ENCODE measurements at places on chromosomes 2 and 18.
A peak's percentile ranks its signal among the peaks of the same experiment; 100 is the strongest.

DNA sequence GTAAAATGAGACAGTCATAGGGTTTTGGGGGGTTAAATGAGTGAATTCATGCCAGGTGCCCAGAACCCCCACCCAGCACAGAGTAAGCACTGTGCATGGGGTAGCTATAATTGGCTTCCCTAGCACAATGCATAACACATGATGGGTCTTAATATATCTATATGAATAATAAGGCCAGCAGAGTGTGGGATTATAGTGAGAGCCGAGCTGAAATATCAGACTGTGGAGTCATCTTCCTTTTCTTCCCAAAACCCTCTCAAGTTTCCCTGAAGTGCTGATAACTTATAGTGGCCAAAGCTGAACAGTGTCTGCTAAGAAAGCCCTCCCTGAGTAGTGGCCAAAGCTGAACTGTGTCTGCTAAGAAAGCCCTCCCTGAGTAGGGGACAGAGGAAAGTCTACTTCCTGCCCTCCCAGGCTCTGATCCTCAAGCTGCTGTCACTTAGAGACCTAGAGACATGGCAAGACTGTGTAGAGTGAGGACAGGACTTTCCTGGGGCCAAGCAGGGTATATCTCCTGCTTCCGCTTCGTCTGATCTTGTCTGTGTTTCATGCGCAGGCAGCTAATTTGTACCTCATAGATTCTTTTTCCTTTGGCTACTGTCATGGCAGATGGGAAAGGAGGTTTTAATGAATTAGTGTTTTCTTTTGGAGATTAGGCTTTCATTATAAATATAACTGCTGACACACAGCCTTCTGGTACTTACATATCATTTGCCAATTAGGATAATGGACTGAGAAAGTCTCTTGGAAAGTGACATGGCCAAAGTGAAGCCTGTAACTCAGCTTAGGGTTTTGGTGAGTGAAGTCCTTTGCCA is 94.9 kb downstream of the FHOD3 start:
- no peak for DNase-seq

DNA sequence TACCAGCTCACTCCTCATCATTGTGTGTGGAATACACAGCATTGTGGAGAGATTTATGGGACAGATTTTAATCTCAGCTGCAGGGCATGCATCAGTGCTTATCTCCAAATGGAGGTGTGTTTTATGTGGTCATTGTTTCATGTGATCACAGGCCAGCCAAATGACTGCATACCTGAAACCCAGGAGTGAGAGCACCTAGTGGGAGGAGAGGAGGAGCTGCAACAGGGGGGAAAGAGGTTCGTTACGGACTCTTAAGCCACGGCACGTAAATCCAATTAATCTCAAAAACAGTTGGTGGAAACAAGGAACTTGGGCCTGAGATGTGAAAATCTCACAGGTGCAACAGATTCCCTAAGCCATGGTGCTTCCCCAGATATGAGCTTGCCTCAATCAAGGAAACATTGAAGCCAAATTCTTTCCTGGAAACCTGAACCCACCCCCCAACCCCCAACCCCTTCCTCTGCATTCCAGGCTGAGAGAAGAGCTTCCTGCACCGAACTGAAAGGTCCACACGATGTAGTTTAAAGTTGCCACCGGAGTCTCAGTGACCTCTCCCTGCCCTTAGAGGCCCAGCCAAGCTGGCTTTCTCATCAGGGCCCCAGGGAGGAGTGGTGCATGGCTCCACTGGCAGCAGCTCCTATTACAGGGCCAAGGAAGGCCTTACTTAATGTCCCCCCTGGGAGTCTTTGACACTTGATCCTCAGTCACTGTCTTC is 167.4 kb downstream of the C1D start:
- no peak for DNase-seq

- no peak for DNase-seq
These were observed 160.0 kb upstream of the MYO3B start for GRCh38 chr2:170017860-170018532.

DNA sequence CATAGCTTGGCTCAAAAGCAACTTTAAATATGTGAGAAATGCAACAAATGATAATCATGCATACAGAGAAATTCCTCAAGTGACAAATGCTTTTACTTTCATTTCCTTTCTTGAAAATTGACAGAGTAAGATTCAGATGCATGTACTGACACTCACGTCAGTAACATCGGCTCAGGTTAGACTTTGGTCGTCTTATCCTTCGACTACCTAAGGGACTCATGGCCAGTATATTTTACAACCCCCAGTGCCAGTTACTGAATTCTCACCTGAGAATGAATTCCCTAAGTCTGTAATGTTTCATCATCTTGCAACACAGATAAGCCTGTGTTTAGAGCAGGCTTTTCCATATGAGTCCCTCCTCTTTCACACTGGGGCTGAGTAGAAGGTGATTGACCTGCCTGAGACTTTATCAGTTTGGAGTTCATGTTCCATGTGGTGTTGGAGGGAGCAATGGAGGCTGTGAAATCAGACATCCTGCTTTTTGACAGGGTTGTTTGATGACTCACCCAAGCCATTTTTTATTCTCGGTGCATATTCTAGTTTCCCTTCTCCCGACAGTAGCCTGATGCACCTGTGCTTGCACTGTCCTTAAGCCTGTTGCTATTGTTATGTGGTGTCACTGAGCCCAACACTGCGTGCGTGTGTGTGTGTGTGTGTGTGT is 30.5 kb upstream of the ATP8B1 start:
- no peak for DNase-seq

- no peak for DNase-seq
These were observed 285.1 kb downstream of the TMX3 start for GRCh38 chr18:68429841-68430240.

DNA sequence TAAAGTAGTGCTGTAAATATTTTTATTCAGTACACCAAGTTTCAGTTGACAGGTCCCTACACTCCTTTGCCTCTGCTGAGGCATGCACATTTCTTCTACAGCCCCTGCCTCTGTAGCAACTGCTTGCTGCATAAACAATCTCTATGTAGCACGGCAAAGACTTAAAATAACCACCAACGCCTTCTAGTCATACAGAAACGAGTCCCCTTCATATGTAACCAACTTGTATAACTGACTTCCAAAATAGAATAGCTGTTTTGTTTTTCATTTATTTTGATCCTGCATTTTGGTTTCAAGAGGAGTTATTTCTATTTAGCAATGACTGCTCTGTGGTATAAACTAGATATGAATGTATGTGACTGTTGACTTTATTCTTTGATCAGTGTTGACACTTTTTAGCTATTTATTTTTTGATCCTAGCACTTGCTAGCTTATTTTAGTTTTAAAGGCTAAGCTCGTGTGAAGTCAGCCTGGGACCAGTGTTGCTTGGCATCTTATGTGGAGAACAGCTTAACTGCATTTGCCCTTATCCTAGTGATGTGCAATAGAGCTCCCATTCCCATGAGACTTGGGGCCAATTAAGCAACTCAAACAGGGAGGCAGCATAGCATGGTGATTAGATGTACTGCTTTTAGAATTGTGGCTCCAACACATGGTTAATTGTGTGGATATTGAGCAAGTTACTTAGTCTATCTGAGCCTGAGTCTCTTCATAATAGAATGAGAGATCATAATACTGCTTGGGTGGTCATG is 79.6 kb downstream of the HRH4 start:
- DNase-seq = no peak

GRCh38 chr2:184370954-184371353 is 227.4 kb upstream of the ZNF804A start:
- no peak for DNase-seq

GRCh38 chr2:225041851-225042799 is at the start of gene DOCK10:
TSS of gene DOCK10 (minus strand) at chr2:225042468. CDS start at chr2:225042374, 94 bp downstream.
- peak; percentile 23 for DNase-seq

DNA sequence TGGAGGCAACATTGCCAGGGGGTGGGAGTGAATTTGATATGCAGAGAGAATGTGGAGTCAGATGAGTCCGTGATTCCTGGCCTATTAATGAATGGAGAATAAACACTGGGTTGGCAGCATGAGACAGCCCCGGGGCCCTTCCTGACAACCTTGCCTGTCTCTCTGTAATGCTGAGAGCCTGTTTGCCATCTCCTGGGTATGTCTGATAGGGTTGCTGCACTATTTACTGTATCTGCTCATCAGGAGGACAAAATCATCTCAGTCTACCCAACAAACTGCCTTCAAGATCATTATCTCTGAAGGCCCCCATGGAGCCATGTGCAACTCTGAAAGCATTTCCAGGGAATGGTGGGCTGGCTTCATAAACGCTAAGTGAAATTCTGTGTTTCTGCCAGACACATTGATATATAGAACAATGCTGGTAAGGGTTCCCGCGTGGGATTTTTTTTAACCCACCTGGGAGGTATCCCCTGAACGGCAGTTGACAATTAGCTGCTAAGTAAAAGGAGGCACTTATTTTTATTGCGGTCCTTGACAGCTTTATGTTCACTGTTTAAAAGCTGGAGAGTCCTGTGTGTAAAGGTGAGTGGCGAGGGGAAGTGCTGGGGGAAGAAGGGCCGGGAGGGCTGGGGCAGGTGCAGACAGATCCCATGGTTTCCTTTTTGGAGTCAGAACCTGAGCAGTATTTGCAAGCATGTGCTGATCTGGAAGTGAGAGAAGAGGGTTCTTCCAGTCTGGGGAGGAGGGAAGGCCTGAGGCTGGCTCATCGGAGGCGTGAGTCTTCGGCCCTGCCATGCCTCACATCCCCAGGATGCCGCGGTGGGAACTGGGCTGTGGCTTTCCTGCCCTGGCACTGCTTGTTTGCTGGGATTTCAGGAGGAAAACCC is 64.8 kb downstream of the ARHGAP25 start:
- DNase-seq = no peak

- no peak for DNase-seq
These were observed 245.0 kb upstream of the FN1 start for GRCh38 chr2:215680605-215681598.

GRCh38 chr2:181546086-181546485 is 88.9 kb downstream of the ITGA4 start:
- DNase-seq = no peak

DNA sequence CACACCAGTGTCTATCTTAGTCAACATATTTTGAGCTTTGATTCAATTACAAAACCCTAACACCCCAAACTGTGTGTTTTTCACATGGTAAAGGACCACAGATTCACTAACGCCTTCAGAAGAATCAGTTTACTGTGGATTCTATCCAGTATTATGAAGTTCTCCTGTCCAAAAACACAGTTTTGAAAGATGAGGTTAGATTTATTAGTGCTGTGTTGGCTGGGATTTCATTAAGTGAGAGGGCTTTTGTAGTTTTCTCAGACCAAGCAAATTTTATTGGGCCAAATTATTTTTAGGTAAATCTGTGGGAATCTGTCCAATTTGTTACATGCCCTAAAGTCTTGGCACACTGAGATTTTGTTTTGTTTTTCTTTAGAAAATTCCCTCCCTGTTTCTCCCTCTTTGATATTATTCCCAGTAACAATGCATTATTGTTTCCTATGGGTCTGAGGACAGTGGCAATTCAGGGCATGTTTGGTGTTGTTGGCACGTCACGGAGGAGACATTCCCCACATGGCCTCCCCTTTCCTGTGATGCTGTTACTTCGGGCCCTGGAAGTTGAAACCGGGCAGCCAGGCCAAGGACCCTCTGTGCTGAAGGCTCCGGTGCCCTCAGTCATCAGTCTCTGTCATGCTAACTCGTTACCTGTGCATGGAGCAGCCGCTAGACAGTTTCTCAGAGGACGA is 87.5 kb upstream of the ALKAL2 start:
- no peak for DNase-seq

- DNase-seq = no peak
These were observed 104.8 kb downstream of the NBAS start for GRCh38 chr2:15456352-15456751.

- DNase-seq = no peak
These were observed 196.9 kb downstream of the INO80D start for GRCh38 chr2:205889114-205889513.

DNA sequence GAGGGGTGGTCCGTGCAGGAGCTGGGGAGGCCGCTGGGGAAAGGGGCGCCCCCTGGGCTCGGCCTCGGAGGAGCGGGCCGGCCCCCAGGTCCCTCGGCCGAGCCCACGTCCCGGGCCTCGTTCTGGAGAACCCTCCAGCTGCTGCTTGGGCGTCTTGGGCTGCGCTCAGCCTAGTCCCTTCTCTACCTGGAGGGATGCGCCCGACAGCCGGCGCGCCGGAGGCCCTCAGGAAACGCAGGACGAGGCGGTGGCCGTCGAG is 293 bp upstream of the D2HGDH start:
- no peak for DNase-seq

Data from stimulated activated CD8-positive, alpha-beta memory T cell treated with anti-CD3 and anti-CD28 coated beads, Interleukin-7, amount 100 ng/mL, for 1 hour (primary cell).